ENCODE measurements at places on chromosomes 3 and 15. TPM values are rescaled to one million over a fixed set of nuclear protein-coding genes. Genes with fewer than 3 reads are reported as not detected.

Gene CHDH
- polyA plus RNA-seq, result 0.02 TPM

Gene TRNT1
- 15.7 TPM for polyA plus RNA-seq

Gene GOLGA8T
- polyA plus RNA-seq, result not detected

Gene EIF4G1
- 191 TPM for polyA plus RNA-seq

Gene PLSCR5
- polyA plus RNA-seq, result not detected

Gene SRGAP3
- polyA plus RNA-seq, result 0.61 TPM

Gene HHLA2
- not detected for polyA plus RNA-seq

Gene GRAMD2A
- polyA plus RNA-seq, result 0.32 TPM

Gene SLC9C1
- polyA plus RNA-seq, result not detected

Gene IL17RE
- polyA plus RNA-seq, result 2.0 TPM

DNA sequence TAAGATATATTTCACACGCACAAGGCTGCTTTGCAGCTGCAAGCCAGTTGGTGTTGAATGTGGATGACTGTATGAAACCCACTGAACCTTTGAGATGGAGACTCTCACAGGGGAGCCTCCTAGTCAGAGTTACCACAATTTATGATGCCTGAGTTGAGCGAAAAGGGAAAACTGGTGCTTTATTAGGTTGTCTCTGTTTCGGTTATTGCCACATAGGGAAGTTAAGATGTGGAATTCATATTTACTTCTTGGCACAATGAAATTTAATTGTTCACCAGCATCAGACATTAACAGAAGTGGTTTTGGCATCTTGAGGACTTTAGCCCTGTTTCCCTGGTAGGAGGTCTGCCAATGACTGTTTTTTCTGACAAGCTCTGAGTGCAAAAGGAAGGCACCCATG, 358.2 kb downstream of the SQOR start:
- DNase-seq, result no peak

DNA sequence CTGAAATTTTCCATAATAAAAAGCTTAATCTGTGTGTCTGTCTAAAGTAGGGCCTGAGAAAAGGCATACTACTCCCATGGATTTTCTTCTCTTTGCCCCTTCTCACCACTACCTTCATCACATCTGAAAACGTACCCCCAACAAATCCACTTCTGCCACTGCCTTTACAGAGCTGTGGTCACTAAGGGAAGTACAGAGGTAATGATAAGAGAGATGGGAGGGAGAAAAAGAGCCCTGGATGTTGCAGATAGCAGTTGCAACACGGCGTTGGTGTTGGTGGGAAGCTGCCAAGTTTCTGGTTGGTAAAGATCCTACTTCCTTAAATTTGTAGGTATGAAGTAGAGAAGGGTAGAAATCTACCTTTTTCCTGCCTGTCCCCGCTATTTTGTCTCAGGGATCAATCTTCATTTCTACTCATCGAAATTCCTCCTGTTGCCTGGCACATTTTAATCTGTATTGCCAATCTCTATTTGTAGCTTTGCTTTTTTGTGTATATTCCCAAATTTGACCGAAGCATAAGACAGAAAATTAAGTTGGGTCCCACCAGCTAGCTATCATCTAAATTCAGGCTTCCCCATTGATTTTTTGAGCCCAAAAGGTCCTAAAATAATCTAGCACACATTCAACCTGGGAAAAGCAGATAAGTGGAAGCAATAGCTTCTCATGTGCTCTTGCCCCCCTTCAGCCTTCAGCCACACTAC, 102.9 kb downstream of the TFDP2 start:
- no peak for DNase-seq

DNA sequence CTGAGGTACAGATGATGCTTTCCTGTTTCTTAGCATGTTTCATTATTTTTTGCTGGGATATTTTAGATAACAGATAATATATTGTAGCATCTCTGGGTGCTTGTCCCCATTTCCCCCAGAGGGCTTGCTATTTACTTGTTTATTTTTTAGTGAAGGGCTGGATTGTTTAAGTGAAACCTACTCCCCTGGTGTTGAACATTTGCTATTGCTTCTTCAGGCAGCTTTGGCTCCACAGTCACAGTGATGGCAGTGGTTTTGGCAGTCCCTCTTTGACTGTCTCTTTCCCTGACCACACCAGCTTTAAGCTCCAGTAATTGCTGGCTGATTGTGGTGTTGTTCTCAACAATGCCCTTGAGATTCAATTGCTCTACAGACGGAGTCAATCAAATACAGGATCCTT, 128.9 kb downstream of the KLF13 start:
- DNase-seq, result no peak

GRCh38 chr15:65579762-65580161, 31.2 kb downstream of the INTS14 start:
- no peak for DNase-seq

DNA sequence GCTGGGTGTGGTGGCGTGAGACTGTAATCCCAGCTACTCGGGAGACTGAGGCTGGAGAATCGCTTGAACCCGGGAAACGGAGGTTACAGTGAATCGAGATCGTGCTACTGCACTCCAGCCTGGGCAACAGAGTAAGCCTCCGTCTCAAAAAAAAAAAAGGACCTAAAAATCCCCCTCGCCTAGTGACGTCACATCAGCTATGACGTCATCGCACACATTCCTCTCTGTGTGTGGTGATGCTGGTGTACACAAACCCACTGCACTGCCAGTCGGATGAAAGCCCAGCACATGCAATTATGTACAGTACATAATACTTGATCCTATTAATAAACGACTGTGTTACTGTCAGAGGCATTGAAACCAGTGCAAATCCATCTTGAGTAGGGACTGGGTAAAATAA, 40.2 kb upstream of the SEC61A1 start:
- DNase-seq, result no peak

GRCh38 chr3:133121450-133121849, 83.3 kb downstream of the TMEM108 start:
- no peak for DNase-seq

GRCh38 chr3:123859177-123859576, 25.0 kb downstream of the MYLK start:
- no peak for DNase-seq

GRCh38 chr3:139797724-139798343, 120.1 kb upstream of the NMNAT3 start:
- peak; percentile 0 for DNase-seq

DNA sequence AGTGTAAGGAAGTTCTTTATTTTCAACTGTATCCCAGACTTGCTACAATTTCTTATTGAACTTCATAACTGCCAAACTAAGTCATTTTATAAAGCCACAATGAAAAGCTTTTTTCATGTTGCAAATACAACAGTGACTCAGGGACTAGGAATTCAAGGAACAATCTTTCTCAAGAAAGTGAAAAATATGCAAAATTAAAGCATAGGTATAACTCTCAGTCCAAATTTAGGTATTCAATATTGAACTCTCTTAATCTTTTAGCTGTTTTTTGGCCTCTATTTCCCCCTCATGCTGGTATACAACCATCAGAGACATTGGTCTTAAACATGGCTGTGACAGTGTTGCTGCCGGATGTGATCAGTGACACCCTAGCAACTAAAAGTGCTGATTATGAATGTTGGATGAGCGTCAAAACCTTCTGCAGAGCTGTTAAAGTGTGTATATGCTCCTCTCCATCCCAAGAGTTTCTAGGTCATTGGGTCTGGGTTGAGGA, 476.9 kb downstream of the ZNF385D start:
- DNase-seq, result no peak

DNA sequence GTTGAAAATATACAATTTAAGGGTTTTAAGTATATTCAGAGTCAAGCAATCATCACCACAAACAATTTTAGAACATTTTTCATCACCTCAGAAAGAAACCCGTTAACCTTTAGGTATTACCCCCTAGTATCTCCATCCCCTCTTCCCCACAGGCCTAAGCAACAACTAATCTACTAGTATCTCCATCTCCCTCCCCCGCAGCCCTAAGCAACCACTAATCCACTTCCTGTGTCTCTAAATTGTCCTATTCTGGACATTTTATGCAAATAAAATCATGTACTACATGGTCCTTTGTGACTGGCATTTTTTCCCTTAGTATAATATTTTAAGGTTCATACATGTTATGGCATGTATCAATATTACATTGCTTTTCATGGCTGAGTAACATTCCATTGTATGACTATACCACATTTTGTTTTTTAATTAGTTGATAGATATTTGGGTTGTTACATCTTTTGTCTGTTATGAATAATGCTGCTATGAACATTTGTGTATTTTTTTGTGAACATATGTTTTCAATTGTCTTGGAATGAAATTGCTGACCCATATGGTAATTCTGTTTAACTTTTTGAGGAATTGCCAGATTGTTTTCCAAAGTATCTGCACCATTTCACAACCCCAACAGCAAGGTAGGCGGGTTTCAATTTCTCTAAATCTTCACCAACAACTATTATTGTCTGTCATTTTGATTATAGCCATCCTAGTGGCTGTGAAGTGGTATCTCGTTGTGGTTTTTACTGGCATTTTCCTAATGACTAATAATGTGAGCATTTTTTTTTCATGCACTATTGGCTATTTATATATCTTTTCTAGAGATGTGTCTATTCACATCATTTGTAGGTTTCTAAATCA, 215.6 kb upstream of the CD96 start:
- DNase-seq, result peak; percentile 21

- no peak for DNase-seq
Measured at GRCh38 chr3:31225923-31226322, 306.8 kb upstream of the STT3B start.

DNA sequence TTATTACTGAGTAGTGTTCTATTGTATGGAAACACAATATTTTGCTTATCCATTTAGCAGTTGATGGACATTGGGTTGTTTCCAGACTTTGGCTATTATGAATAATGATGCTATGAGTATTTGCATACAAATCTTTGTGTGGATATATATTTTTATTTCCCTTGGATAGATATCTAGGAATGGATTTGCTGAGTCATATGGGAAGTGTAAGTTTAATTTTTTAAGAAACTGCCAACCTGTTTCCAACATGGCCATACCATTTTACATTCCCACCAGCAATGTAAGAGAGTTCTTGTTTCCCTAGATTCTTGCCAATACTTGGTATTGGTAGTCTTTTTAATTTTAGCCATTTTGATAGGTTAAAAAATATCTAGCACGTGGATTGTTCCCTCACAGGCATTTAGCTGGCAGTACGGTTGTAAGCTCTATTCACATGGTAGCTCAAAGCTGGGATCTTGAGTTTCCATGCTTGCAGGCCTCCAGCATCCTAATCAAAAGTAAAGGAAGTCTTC, 45.7 kb upstream of the TNIK start:
- no peak for DNase-seq

DNA sequence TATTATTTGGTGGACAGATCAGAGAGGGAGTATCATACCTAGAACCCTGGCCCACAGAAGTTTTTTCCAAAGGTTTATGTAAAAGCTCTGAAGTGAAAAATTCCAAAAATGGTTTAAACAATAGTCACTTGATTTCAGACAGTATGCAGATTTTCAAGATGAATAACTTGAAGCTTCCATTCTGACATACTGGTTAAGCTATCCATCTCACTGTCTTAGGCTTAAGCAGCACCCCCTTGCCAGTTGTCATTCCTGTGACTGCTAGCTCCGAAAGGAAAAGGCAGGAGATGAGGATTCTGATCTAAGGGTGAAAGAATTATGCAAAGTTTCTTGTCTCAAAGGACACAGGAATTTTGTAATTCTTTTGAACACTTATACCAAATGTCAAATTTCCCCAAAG, 337.5 kb upstream of the THBS1 start:
- DNase-seq, result no peak

GRCh38 chr15:45333550-45333949, 44.8 kb downstream of the GATM start:
- no peak for DNase-seq

DNA sequence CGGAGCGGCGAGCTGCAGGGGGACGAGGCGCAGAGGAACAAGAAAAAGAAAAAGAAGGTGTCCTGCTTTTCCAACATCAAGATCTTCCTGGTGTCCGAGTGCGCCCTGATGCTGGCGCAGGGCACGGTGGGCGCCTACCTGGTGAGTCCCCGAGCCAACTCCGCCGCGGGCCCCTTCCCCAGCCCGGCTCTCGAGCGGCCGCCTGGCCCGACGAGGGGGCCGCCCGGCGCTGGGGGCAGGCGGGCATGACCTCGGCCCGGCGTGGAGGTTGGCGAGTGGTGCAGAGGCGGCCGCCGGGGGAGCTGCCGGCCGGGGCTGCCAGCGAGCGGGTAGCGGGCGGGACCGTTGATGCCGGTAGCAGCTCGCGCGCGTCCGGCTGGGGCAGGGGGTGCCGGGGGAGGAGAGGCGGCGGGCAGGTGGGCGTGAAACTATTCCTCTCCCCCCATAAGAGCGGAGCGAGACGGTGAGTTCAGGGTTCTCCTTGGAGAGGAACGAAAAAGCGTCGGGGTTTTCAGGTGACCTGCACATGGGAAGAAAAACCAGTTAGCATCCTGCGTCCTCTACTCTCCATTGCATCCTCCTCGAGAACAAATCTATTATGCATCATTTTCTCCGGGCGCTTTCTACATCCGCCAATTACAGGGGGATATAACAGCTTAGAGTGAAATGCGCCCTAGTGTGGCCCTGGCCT, 585 bp downstream of the SLCO3A1 start:
- no peak for DNase-seq

DNA sequence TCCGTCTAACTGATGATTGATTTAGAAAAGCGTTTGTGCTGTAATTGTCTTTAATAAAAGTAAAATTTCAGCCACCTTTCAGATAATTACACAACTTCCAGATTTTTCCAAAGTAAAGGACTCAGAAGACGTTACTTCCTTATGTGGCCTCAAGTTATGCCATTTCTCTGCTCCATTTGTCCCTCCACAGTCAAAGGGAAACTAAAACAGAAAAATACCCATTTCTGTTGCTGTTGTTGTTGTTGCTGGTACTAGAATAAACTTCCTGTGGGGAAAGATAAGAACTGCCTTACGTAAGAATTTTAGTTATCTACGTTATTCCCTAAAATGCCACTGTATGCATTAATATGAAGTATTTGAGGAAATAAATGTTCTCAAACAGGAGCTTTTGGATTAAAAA, 153.9 kb downstream of the P3H2 start:
- no peak for DNase-seq

- no peak for DNase-seq
Measured at GRCh38 chr15:79828447-79828846, 68.4 kb downstream of the MTHFS start.

DNA sequence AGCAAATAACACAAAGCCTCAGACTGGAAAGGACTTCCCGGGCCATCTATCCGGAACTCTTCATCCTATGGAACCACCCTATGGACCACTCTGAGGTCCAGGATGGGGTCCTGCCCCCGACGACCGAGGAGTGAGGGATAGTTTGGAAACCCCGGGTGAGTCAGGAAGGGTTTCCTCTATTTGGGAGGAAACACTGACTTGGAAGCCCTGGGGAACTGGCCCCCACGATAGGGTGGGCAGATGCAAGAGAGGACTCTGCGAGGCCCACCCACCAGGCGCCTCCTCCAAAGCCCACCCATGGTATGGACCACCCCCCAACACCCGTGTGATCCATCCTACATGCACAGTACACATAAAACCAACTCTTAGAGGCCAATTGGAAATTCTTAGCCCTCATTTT, 69.4 kb downstream of the CPN2 start:
- no peak for DNase-seq

GRCh38 chr15:65765106-65765505, 27.0 kb downstream of the DENND4A start:
- DNase-seq, result no peak
